Activated effector memory CD4-positive, alpha-beta T cell treated with anti-CD3 and anti-CD28 coated beads, Interleukin-2, amount 50 U/mL, for 16 hours (primary cell): ENCODE measurements at places on chromosomes 4 and X.

GRCh38 chr4:48299560-48299959 lies 29.9 kb upstream of the TEC start:
- DNase-seq = no peak

- no peak for DNase-seq
Observed at GRCh38 chr4:153385784-153386183, 41.3 kb downstream of the MND1 start.

- peak; percentile 65 for DNase-seq
Observed at GRCh38 chrX:118726887-118727685, at the start of gene IL13RA1. Gene IL13RA1, plus strand, starts transcription at chrX:118727606. Its CDS starts 33 bp downstream, at chrX:118727639.

GRCh38 chr4:167221084-167221483 lies 13.2 kb downstream of the SPOCK3 start:
- no peak for DNase-seq

GRCh38 chrX:2635342-2635741 lies 55.8 kb upstream of the CD99 start:
- no peak for DNase-seq

DNA sequence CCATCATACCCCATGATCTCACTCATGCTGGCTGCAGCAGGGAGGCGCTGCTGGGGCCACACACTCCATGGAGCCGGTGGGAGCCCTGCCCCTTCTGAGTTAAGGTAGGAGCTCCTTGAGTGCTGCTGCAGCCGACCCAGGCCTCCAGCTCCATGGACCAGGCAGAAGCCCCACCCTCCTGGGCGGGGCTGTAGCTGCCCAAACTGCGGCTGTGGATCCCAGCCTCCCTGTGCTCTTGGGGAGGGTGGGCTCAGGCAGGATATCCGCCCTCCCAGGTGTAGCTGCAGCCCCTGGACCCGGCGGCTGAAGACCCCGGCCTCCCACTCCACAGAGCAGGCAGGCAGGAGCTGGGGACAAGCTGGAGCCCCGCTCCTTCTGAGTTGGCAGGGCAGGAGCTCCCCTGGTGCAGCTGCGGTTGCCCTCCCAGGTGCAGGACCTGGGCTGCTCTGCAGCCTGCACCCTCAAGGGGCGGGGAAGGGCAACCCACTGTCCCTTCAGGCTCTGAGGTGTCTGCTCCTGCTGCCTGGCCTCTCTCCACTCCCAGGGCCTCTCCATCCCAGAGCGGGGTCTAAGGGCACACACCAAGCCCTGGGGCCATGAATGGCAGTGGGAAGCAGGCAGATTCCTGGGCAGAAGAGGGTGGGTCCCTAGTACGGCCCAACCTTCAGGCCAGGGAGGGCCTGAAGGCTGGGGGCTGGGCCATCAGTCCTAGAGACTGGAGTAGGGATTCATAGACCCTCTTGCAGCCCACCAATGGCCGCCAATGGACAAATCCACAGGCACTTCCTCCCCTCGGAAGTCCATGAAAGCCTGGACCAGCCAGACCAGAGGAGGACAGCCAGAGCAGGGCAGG lies 466.1 kb downstream of the DTHD1 start:
- no peak for DNase-seq

GRCh38 chr4:54898056-54898562 lies 227.3 kb downstream of the KDR start:
- DNase-seq = no peak

- DNase-seq = no peak
Observed at GRCh38 chr4:102477657-102478056, 23.5 kb upstream of the NFKB1 start.

GRCh38 chr4:143356493-143356892 lies 19.8 kb downstream of the GAB1 start:
- DNase-seq = no peak

DNA sequence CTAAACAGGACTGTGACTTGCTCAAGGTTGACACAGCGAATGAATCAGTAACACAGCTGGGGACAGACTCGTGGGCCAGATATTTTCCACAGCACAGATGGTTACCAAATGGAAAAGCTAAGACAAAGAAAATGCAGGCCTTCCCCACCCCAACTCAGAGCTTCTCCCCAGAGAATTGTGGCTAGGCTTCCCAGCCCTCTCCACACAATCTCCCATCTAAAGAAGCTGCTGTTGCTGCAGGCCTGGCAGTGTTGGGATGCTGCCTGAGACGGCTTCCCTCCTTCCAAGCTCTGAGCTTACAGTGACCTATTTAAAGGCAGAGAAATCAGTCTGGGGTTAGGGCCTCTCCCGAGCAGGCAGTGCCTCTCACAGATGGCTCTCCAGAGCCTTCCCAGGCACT lies 46.5 kb upstream of the PGRMC1 start:
- no peak for DNase-seq

DNA sequence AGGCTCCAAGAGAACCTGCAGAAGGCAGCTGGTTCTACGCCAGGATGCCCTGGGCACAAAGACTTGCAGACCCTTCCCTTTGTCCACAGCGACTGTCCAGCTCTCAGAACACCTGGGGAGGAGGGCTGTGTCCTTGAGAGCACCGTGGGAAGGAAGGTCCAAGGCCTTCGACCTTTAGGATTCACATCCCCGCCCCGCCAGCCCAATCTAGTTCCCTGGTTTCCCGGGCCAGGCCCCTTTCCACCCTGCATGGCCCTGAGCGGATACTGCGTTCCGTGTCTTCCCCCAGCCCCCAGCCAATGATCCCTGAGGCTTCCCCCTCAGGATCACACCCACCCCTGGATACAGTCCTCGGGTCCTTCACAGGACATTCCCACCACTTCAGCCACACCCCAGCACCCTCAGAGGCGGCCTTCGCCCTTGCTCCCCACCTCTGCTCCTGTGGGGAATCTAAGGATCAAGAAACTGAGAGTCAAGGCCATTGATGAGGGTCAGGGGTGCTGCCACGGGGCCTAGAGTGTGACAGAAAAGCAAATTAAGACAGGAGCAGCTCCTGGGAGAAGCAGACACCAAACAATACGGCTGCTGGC lies 9.1 kb downstream of the ABCD1 start:
- DNase-seq = no peak

GRCh38 chrX:112664924-112665323 lies 14.8 kb downstream of the LHFPL1 start:
- DNase-seq = no peak

- no peak for DNase-seq
Observed at GRCh38 chr4:69026974-69027373, 69.3 kb upstream of the UGT2B7 start.

GRCh38 chr4:14196131-14196530 lies 568.6 kb upstream of the BOD1L1 start:
- no peak for DNase-seq

- DNase-seq = peak; percentile 72
Observed at GRCh38 chrX:71652405-71652804, 14.9 kb upstream of the LOC101059915 start.

GRCh38 chr4:85180533-85180932 lies 214.0 kb upstream of the WDFY3 start:
- no peak for DNase-seq

GRCh38 chr4:171448919-171449481 lies 364.2 kb upstream of the GALNTL6 start:
- no peak for DNase-seq

- no peak for DNase-seq
Observed at GRCh38 chr4:14853176-14853943, 148.9 kb upstream of the CPEB2 start.

DNA sequence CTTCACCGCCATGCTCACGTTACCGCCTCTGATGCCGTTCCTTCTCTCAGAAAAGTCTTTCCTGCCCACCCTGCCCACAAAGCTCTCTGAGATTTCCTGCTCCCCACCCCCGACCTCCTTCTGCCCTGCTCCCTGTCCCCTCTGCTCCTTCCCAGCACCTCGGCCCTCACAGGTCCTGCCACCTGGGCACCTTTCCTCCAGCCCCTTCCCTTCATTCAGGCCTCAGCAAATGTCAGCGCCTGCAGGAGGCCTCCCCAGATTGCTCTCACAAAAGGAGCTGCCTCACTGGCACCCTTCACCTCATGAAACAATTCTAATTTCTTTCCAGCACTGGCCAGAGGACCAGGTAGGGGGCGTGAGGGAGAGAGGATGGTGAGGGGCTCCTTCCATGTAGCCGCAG lies 33.6 kb upstream of the MXD4 start:
- peak; percentile 31 for DNase-seq

GRCh38 chrX:126393284-126393683 lies 159.3 kb downstream of the DCAF12L1 start:
- DNase-seq = no peak

- DNase-seq = no peak
Observed at GRCh38 chr4:108979759-108980158, 216.9 kb upstream of the ETNPPL start.

DNA sequence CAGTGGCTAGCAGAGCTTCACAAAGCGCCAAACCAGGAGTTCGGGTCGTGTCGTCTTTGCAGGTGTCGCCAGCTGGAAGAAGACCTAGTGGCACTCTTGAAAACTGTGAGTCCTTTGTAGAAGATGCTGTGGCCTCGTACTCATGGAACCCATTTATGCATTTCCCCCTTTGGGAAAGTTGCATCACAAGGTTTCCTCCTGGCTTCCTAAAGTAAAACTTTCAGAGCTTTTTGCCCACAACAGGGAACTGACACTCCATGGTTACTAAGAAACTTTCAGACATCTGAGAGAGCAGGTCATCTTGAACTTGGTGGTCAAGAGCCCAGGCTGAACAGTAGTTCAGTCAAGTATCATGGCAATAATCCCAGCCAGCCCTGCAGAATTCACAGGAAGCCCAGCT lies 15.9 kb upstream of the NOCT start:
- DNase-seq = no peak

DNA sequence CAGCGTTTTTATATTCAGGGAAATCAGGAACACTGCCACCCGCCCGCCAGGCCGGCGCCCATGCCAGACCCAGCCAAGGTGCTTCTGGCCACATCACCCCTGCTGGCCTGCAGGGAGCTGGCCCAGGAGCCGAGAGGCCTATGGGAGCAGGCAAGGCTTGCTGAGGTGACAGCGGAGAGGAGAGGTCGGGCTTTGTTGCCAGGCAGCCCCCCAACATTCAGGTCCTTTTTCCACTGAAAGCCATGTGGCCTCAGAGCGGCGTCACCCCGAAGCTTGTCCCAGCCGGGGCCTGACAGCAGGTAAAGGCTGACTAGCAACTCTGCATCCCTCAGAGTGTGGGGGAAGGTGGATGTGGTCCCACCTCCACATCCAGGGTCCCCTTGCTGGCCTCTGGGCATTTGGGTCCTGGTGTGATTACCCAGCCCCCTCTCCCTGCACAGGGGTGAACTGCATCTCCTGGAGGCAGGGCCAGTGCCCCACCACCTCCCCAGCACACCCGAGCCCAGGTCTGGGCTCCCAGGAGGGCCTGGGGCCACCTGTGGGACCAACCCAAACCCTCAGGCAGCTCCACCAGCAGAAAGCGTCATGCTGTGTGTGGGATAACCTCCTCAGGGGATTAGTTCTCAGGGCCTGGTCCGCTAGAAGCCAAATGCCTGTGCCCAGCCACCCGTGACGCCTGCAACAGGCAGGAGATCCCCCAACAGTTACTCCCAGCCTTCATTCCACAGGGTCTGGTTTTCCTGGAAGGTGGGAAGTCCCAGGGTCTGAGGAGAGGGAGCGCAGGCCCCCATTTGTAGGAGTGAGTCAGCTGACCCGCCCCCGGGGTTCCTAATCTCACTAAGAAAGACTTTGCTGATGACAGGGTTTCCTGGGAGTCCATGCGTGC lies at the start of gene PDE6B:
PDE6B (plus strand) TSS at position 869 of the 886 bp plus-strand sequence. CDS start 54 bp downstream, outside the sequence.
- peak; percentile 50 for DNase-seq

- no peak for DNase-seq
Observed at GRCh38 chr4:2290488-2290887, 28.6 kb upstream of the MXD4 start.

DNA sequence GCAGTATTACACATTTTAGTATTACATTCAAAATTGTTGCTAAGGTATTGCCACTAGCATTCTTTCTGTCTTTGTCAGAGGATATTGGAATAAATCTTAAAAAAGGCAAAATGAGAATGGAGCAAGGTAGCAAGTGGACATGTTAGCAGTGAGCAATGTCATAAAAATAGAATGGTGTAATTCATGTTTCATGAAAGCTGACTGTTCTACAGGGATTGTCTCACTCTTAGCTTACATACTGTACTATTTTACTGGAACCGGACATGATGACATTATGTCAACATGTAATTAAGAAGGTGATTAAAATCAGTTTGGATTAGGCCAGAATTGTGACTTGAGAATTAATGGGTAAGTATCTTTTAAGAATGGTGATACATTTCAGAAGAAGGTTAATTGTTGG lies 1086.2 kb downstream of the STIM2 start:
- no peak for DNase-seq

DNA sequence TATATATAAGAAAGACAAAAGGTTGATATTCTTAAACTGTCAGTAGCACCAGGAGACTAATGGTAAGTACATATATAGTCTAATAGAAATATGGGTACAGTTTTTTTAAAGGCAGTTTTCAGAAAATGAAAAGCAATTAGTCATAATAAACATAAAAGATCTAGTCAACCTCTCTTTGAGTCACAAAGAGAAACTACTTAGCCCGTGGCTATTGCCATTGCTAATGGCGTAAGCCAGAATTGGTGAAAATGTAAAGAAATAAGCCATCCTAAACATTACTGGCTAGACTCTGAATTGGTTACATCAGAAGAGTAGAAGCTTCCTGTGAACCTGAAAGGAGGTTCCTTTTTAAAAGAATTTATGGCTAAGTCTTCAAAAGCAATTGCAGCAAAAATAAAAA lies 668.7 kb upstream of the CPEB2 start:
- no peak for DNase-seq

DNA sequence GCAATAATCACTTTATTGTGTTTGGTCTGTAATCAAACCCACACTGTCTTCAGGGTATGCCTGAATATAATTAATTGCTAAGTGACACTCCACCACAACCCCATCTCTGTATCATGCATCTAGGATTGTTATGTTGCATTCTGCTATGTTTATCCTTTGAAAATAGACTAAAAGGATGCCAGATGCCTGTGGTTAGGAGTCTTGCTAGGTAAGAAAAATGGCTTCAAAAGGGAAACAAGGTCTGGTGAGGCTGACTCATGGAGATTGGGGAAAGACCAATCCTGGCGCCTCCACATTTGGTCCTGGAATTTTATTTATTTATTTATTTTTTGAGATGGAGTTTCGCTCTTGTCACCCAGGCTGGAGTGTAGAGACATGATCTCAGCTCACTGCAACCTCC lies 360.5 kb upstream of the SLC7A11 start:
- no peak for DNase-seq

- peak; percentile 87 for DNase-seq
Observed at GRCh38 chr4:113682730-113683537, 78.6 kb downstream of the CAMK2D start.

DNA sequence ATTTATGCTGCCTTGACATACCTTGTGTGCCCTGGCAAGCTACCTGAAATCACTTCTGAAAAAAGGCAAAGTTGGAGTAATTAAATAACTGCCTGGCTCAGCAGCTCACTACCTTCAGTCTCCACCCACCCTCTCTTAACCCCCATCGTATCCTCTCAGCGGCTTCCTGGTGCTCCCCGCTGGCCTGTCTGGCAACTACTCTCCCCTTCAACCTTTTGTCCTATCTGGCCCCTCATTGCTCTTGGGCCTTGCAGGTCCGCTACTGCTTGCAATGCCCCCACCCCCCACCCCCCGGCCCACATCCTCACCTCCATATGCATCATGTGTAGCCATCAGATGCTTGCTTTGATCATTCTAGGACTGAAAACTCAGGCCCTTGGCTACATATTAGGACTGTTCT lies 34.5 kb downstream of the PRPS1 start:
- no peak for DNase-seq
